ENCODE measurements at places on chromosomes 7 and 10.

- no peak for DNase-seq
Observed at GRCh38 chr10:36533861-36534260, 591.5 kb upstream of the ANKRD30A start.

- DNase-seq, result no peak
Observed at GRCh38 chr10:132845041-132845551, 59.1 kb upstream of the NKX6-2 start.

- no peak for DNase-seq
Observed at GRCh38 chr7:30731581-30731980, 20.4 kb upstream of the INMT start.

DNA sequence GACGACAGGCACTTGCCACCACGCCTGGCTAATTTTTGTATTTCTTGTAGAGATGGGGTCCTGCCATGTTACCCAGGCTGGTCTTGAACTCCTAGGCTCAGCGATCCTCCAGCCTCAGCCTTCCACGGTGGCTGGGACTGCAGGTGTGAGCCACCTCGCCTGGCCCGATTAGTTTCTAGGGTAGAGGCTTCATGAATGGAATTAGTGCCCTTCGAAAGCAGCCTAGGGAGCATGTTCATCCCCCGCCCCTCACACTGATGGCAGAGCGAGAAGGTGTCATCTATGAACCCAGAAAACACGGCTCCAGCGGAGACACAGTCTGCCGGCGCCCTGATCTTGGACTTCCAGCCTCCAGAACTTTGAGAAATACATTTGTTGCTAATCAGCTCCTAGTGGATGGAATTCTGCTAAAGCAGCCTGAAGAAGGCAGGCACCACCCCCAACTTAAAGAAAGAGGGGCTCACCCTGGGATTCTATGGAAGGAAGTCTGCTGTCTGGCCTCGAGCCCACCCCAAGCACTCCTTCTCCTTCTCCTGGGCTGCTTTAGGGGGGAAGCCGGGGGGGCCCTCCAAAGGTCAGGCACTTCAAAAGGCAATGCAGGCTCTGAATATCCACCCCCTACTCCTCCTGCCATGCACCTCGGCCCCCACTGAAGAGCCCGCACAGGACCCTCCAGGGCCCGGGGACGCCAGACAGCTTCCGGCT is 10.1 kb downstream of the PDGFA start:
- no peak for DNase-seq

DNA sequence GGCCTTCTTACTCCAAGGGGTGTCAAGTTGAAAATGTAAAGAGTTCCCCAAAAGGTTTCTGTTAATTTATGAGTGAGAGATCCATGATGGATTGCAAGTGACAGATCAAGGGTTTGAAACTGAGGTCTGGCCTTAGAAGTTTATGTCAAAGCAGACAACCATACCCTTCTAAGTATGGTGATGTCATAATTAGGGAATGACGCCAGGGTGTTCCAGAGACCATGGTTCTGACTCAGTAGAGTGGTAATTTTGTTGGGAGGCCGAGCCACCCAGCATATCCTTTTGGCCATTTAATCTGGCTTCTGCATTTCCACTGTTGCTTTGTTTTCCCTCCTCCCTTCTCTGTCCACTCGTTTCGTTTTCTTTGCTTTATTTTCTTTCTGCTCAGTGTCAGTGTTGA is 2.7 kb downstream of the TRUB1 start:
- DNase-seq, result no peak

DNA sequence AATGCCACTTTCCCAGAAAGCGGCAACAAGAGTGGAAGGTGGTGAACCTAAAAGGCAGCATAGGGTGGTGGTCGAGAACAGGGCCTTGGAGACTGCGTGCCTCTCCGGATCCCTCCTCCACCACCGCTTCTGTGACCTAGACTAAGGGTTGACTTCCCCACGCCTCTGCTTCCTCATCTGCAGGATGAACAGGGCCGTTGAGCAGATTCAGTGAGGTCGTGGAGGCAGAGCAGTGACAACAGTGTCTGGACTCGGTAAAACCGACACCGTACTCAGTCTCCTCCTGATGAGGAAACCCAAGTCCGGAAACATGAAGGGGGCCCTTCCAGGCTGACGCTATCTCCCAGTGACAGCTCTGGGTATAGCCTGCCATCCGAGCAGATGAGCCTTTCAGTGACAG is 162.6 kb downstream of the CELF2 start:
- DNase-seq, result no peak

DNA sequence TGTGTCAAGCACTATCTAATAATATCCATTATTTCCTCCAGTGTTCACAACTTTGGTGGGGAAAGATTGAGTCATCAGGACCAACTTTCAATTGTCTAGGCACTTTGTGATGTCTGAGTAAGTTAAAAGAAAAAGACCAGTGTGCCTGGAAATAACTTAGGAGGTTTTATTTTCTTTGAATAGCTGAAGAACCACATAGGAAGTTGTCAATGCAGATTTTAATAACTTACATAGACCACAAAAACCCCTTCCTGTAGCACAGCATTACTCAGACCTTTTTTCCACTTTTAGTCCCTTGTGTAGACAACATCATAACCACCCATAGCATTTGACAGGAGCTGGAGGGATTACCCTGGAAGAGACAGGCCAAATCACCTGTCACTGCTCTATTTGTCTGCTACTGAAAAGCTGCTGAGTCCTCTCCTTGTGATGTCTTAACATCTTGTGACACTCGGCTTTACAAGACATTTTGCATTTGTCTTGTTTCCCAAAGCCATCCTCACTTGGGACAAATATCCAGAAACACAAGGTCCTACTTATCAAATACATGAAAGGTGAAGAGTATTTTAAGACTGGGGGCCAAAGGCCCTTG is 241.5 kb upstream of the PTER start:
- DNase-seq, result no peak
